ENCODE measurements at places on chromosomes 2 and 18.
A peak's percentile ranks its signal among the peaks of the same experiment; 100 is the strongest.

- DNase-seq: no peak
Observed at GRCh38 chr2:71830497-71831192, 317.0 kb downstream of the CYP26B1 start.

DNA sequence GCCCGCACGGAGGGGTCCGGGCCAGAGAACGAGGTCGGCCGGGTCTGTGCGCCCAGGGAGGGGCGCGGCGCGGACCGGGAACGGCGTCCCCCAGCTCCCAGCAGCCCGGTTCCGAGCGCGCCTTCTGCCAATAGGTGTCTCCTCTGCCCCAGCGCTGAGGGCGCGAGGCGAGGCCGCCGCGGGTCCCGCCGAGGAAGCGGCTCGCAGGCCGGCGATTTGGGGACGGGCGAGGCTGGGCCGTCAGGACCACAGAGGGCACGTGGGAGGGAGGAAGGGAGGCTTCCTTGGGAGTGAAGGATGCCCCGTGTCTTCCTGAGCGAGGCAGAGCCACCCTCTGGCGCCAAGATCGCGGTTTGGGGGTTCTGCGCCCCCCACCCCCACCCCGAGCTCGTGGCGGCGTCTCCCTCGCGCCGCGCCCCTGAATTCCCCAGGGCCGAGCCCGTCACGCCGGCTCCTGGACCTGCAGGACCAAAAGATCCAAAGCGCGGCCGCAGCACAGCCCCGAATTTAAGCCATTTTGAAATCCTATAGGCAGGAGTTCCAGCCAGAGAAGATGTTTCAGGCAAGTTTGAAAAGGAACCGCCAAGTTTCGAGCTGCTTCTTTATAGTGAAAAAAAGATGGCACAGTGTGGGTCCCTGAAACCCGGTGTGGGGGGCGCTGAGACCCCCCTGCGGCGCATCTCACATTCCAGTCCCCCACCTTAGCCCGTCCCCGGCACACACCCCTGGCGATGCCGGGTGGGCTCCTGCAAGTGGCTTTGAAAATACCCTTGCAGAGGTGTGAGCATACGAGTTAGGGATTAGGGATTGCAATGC is 909 bp downstream of the NFATC1 start:
- DNase-seq: peak; percentile 61

- no peak for DNase-seq
Observed at GRCh38 chr2:63846487-63846886, 4.8 kb downstream of the UGP2 start.

DNA sequence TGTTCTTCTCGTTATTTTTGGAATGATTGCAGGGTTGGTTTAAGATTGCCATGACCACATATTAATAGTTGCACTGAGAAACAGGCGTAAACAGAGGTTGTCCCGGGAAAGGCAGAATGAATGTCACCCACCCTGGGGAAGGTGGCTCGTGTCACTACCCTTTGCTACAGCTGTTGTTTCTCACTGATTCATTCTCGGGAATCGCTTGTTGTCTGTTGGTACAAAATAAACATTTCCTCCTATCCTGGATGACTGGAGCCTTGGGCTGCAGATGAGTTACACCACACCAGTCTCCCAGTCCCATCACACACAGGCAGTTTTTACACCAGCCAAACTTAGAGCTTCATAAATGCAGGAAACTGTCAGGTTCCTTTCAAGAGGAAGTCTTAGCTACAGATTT is 216.7 kb downstream of the GBX2 start:
- DNase-seq: no peak

- DNase-seq: no peak
Observed at GRCh38 chr18:69947361-69948133, at the start of gene CD226. Gene CD226 (minus strand): TSS chr18:69947873. CDS start chr18:69947406, 467 bp downstream.

- DNase-seq: no peak
Observed at GRCh38 chr2:40106061-40106460, 327.0 kb upstream of the THUMPD2 start.

DNA sequence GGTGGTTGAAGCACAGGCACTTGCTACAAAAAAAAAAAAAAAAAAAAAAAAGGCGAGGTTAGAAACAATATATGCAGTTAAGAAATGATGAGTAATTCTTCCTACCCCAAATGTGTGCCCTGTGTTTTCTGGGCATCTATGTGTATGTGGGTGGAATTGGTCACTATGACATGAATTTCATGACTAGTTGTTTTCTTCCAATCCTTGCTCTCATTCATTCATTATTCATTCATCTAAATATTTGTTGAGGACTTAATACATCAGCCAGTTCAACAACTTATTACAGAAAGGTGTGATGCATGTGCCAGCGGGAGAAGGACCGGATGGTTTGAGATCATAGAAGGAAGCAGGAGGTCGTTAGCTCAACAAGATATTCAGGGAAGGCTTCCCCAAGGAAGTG is 8.3 kb upstream of the EGR4 start:
- DNase-seq: no peak

- no peak for DNase-seq
Observed at GRCh38 chr2:222952204-222952603, 91.4 kb downstream of the ACSL3 start.

- no peak for DNase-seq
Observed at GRCh38 chr2:121387591-121388325, 102.8 kb upstream of the TFCP2L1 start.

DNA sequence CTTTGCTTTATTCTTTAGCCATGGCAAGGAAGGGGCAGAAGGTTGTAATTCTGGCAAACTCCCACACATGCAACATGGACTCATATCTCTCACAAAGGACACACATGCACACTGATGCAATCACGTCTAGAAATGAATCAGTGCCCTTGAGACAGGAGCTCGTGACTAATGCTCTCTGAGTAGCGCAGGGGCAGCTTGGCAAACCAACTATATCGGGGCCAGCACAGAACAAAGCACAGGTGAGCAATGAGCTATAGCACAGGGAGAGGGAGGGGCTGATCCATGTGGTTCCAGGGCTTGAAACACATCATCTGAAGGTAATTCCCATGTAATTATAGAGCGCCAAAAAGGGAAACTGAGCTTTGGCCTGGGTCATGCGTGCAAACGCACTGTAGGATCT is 165.2 kb upstream of the KLF7 start:
- DNase-seq: no peak

DNA sequence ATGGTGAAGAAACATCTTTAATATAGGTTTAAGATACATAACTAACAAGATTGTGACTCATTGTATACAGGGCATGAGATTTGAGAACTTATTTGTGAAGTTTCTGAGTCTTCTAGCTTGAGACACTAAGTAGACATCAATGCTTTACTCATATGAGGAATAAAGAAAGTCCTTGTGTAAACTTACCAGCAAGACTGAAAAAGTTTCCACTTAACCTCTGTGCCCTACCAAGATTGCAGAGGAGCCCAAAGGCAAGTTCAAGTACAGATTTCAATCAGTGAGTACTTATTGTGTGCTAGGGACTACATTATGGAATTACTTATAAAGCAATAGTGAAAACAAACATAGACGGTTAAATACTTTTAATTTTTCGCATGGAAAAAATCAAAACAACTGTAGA is 1041.2 kb upstream of the CELF4 start:
- DNase-seq: no peak

Measured in hematopoietic multipotent progenitor cell treated with erythropoietin and hydrocortisone succinate and interleukin-3 and kit ligand, for 8 days (in vitro differentiated cells).